ENCODE measurements at places on chromosomes 3 and 15.

DNA sequence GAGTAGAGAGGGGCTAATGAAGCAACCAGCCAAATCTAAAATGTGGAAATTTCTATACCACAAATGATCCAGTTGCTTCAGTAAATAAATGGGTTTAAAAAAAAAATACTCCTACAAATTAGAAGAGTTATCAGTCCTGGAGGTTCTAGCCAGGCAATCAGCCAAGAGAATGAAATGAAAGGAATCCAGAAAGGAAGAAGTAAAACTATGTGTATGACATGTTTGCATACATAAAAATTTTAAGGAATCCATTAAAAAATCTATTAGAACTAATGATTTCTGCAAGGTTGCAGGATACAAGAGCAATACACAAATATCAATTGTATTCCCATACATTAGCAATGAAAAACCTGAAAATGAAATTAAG lies 9.6 kb downstream of the MESP2 start:
- DNase-seq: no peak

- no peak for DNase-seq
Measured at GRCh38 chr3:51137715-51138114, 247.4 kb upstream of the MANF start.

- DNase-seq: no peak
Measured at GRCh38 chr3:123325766-123326256, 123.1 kb downstream of the ADCY5 start.

GRCh38 chr15:74220475-74221248 lies 15.5 kb upstream of the CCDC33 start:
- no peak for DNase-seq
